ENCODE measurements at places on chromosomes 11 and 22.

GRCh38 chr11:134606251-134606650, 194.2 kb upstream of the B3GAT1 start:
- no peak for DNase-seq

DNA sequence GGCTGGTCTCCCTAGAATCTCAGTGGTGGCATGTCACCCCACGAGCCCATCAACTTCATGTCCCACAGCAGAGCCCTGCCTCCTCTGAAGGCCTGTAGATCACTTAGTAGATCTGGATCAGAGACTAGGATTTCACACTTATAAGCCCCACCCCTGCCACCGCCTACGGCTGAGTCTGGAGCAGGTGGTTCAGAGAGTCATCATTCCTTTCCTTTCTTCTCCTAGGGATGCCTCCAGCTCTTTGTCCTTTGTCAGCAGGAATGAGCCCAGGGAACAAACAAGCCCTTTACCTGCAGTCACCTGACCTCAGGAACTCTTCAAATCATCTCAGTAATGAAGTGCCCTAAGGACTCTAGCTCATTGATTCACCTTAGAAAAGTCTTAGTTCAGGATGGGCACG, 37.8 kb downstream of the SCGB1A1 start:
- DNase-seq: no peak

DNA sequence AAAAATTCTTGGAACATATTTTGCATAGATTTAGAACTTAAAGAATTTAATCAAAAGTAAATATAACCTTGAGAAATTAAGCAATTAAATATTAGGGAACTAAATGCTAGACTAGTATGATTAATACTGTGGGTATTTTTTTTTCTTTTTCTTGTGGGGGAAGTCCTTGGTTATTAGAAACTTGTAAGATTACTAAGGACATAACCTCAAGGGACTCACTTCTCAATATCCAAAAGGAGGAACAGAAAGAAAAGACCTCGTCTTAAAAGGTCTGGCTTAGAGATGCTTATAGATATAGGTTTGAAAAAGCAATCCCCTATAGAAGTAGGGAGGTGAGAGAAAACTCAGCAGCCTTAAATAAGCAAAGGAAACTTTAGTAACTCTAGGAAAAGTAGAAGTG, 368.5 kb downstream of the INSC start:
- DNase-seq: no peak

DNA sequence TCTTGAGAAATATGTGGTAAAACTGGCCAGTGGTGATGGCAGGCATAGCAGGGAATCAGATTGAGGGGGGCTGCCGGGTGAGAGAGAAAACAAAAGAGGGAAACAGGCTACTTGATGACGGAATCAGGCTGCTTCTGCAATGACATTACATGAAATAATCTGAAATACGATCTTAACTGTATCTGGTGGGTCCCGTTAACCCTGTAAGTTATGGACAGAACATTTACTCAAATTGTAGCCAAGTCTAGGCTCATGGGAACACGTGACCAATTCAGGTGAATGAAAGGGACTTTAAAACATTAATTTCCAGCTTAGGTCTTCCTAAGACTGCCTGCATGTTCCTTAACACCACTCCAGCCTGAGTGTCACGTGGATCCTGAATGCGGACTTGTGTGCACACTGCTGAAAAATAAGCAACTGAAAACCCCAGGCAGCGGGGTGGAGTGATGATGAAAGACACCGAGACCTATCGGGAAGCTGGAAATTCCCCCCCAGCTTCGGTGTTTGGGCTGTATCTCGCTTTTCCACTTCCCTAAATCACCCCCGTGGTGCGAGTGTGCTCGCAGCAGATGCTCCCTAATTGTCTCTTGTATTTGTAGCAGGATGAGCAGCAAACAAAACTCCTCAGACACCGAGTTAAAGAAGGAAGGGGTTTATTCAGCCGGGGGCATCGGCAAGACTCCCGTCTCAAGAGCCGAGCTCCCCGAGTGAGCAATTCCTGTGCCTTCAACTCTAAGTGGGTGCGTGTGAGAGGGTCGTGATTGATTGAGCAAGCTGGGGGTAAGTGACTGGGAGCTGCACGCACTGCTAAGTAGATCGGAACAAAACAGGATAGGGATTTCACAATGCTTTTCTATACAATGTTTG, 145.0 kb upstream of the GRK3 start:
- peak; percentile 79 for DNase-seq

GRCh38 chr11:103537904-103538502, 428.8 kb downstream of the DYNC2H1 start:
- peak; percentile 42 for DNase-seq

GRCh38 chr11:112612250-112612849, 348.9 kb upstream of the NCAM1 start:
- no peak for DNase-seq
